T-helper 1 cell (primary cell): ENCODE measurements at places on chromosomes 5 and 9.

DNA sequence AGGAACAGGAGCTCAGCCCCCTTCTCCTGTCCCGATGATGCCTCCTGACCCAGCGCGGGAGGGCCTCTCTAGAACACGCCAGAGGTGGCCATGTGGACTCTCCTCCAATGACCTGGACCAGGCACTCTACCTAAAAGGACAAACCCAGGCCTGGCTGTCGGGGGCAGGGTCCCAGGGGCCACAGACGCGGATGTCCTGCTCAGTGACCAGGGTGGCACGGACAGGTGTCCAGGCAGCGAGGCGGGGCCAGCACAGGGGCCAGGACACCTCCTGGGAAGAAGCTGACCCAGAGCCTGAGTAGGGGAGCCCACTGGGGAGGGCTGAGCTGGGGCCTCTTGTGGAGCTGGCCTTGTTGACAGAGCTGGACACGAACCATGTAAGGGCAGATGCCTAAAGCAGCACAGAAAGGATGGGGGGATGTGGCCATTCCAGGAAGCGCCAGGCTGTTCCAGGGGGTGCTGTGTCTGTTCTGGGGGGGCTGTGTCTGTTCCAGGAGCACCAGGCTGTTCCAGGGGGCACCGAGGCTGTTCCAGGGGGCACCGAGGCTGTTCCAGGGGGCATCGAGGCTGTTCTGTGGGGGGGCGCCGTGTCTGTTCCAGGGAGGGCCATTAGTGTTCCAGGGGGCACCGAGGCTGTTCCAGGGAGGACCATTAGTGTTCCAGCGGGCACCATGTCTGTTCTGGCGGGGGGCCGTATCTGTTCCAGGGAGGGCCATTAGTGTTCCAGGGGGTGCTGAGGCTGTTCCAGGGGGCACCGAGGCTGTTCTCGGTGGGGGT is 30.5 kb downstream of the EXD3 start:
- DNase-seq = no peak

GRCh38 chr5:141529002-141529401 is 40.1 kb downstream of the PCDHGC5 start:
- DNase-seq = no peak

- no peak for DNase-seq
Measured at GRCh38 chr5:168251259-168251658, 40.2 kb upstream of the WWC1 start.

DNA sequence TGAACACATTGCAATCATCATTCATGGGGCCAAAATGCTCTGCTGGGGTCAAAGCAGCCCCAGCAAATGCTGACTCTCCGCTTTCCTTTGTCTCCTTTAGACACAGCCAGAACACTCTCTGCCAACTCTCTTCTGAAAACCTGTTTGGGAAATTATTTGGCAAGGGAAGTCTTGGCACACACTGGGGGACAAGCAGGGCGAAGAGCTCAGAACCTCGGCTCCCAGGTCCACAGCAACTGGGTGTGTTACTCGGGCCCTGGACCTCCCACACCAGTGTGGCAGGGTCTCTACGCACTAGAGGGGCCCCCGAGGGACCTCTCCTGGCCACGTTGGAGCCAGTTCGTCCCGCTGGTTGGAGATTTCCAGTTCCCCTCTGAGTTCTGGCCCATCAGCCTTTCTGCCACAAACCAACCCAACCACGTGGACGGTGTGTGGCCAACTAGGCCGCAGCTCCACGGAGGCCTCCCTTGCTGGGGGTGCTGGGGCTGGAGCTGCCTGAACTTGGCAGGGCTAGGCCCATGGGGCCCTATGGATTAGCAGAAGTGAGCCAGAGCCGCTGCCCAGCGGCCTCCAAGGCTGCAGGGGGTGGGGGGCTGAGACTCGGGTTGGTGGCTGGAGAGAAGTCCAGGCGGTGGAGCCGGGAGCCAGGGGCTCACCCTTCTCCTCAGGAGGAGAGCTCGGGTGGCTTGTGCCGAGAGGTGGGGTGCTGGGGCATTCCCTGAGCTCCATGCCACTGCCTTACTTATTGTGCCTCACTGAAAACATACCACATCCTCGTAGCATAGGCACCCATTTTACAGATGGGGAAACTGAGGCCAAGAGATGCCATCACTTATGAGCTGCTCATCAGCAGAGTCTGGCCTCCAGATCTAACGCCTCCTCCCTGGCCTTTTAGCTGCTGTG is 46.8 kb upstream of the RNU6ATAC start:
- no peak for DNase-seq

GRCh38 chr5:59130431-59130830 is 547.6 kb downstream of the RAB3C start:
- no peak for DNase-seq

- DNase-seq = no peak
Measured at GRCh38 chr5:177306674-177307543, 3.3 kb downstream of the PRELID1 start.

DNA sequence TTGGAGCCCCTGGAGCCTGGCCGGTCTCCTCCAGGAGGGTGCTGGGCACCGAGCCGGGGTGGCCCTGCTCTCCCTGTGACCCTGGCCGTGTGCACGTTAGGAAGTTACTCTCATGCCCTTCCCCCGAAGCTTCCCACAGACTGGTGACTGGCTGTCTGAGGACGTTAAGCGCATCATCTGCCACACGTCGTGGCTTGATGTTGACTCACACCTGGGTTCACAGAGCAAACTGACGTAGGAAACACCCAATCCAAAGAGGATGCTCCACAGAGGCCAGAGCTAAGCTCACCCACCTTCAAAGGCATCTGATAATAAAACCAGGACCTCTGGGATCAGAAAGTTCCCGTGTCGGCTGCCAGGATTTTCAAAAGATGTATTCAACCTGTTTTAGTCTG is 152.9 kb upstream of the PHYKPL start:
- no peak for DNase-seq

DNA sequence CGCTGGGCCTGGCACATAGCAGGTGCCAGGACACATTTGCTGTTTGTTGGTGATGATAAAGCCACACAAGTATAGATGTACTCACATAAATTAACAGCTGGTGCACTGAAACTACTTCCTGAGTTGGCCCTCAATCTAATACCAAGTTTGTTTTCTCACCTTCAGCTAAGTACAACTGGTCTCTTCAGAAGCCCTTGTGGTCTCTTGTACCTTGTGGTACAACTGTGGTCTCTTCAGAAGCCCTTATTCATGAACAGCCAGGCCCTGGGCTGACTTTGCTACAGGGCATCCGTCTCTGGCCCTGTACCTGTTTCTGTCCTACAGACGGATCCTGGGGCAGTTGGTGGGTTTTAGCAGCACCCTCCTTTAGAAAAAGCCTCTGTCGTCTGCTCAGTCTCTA is 81.5 kb downstream of the DAB2IP start:
- DNase-seq = no peak

DNA sequence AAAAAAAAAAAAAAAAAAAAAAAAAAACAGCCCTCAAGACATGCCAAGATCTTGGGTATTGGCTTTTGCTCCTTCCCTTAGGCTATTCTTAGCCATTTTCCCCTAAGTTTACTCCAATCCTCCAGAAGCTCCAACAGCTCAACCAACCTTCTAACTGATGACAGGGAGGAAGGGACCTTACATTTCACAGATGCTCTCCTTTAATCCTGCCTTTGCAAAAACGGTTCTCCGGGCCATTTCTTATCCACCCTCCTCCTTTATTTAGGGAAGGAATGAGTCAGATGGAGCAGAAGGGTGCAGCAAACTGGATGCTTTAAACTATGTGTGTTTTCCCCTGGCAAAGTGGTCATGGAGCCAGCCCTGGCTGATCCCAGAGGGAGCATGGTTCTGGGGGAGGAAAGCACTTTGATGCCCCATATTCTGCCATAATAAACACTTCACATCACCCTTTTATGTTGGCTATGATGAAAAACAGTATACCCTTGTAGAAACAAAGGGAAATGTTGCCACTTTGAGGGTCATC is 369.4 kb upstream of the DMAC1 start:
- DNase-seq = no peak

GRCh38 chr5:132485641-132486317 is 4.8 kb downstream of the IRF1 start:
- DNase-seq = no peak

GRCh38 chr5:124583469-124584350 is 162.7 kb downstream of the ZNF608 start:
- DNase-seq = peak; percentile 84

GRCh38 chr5:58330781-58331180 is 129.1 kb downstream of the PLK2 start:
- DNase-seq = no peak

DNA sequence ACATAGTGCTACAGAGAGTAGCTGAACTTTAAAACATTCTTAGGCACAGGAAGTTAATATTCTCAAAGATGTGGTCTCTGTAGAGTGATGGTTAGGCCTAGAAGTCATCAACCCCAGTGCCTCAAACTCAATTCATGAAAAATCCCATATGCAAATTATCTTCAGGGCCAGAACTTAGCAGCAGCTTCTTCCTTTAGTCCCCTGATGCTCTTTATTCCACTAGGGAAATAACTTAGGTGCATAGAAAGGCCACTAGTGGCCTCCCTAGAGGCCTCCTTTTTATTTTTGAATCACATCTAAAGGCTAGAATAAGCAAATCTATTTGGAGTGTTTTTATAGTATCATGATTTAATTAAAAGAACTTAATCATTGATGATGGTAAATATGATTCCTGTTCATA is 88.3 kb downstream of the GIN1 start:
- no peak for DNase-seq

DNA sequence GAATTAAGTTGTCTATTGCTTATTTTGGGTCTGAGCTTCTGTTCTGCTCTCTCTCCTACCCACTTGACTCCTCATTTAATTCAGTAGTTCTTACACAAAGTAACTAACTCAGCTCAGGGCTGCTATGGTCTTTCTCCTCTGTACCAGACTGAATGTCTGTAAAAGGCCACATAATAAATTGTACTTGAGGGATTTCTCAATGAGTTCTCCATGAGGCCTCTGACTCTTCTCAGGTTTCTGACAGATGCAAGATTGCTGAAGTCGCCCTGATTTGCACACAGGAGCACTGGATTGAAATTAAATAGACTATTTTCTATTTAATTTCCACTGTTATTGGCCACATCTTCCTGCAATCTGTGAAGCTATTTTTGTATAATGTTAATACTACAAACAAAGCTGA is 2.9 kb downstream of the IQGAP2 start:
- no peak for DNase-seq

- no peak for DNase-seq
Measured at GRCh38 chr9:489198-490197, 274.8 kb downstream of the DOCK8 start.

DNA sequence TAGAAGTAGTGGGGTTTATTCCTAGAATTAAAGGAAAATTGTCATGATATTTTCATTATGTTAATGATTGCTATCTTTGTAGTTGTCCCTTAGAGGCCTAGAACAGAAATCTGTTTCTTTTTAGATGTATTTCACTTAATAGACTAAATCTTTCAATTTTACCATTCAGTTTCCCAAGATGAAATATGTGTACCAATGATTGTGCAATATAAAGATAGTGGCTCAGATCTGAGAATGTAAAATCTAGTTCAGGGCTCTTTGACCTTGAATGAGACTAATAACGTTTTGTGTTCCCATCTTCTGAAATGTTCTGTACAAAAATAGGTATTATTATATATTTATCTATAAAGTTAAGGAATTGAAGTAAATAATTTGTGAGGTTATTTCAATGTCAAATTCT is 947.9 kb downstream of the DTWD2 start:
- DNase-seq = no peak

GRCh38 chr5:163503106-163504078 is 2.0 kb upstream of the MAT2B start:
- peak; percentile 17 for DNase-seq

DNA sequence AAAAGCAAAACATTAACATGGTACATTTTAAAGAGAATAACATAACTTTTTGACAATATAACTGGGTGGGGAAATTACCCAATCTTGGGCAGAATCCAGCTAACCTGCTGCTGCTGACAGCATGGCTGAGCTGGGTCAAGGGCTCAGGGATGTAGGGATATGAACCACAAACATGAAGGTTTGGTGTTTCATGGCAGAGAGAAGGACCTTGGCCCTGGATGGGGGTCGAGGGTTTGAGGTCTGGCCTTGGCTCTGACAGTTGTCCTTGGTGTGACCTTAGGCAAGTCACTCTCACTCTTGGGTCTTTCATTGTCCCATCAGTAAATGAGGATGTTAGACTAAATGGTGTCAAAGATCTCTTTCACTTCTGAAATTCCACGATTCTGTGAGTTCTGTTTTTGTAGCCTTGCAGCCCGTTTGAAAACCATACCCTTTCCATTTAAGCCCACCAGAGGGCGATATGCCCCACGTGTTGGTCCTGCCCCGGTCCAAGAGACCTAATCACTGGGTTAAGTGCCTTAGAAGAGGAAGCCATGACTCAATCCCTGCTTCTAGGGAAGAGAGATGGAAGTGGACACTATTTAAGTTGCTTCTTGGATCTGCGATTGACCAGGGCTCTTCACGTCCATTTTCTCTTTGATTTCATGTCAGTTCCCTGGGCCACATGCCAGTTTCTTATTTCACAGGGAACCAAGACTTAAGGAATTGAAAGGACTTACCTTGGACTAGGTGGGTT is 56.8 kb upstream of the TEX48 start:
- DNase-seq = peak; percentile 46

DNA sequence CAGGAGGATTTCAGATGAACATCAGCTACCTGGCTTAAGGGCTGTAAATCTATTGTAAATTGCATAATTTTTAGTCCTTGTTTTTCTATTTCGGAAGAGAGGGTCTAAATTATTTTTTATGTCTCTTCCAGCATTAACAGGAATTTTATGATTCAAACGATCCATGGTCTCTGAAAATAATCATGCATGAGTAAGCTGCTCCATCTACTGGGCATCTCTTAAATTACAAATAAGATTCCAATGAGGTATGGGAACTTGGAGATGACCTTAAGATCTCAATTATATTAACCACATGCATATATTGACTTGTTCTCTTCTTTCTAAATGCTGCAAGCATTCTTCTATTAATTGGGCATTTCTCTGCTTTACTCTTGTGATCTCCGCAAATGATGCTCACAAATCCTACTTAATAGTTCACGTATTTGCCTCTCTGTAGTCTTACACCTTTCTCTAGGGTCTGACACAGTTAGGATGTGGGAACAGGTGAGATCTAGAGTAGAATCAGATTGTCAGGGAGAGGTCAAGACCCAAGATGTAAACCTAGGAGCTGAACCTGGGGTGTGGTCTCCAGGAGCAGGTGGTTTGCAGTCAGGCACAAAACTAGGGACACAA is 86.9 kb downstream of the NUDT12 start:
- DNase-seq = no peak

DNA sequence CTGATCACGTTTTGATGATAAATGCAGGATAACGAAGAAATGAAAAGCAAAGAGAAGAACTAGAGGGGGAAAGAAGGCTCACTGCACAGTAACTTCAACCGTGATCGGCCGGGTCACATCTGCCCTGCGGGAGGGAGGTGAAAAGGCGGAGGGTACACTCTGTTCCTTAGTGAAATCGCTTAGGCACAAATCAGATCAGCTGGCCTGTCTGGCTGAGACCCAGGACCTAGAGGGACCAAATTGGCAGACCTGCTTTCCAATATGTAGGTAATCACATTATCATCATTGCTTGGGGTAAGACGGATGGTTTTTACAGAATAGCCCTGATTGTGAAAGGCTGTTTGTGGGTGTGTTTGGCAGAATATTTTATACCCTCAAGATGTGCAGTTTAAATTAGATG is 82.2 kb downstream of the SLC28A3 start:
- no peak for DNase-seq
